ENCODE measurements at places on chromosomes 11 and 22.

GRCh38 chr11:58067685-58068084 is 36.9 kb downstream of the OR6Q1 start:
- DNase-seq: no peak

- DNase-seq: no peak
These were observed 12.2 kb downstream of the BCR start for GRCh38 chr22:23192558-23192957.

GRCh38 chr22:24125941-24126340 is 55.3 kb upstream of the SUSD2 start:
- DNase-seq: no peak

DNA sequence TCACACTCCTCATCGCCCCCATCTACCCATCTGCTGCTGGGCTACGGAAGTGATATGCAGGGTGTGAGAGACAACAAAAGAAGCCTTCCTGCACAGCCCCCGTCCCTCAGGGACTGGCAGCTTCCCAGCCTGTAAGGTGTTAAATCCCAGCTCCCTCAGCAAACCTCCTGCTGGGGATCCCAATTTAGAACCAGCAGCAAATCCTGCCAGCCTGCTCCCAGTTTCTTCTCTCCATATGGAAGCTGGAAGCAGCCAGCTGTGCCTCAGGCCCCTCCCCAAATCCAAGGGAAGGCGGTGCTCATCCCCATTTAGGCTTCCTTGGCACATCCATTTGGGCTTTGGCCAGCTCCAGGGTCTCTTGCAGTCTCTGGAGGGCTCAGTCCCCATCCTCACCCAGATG is 47.5 kb downstream of the PAMR1 start:
- no peak for DNase-seq

DNA sequence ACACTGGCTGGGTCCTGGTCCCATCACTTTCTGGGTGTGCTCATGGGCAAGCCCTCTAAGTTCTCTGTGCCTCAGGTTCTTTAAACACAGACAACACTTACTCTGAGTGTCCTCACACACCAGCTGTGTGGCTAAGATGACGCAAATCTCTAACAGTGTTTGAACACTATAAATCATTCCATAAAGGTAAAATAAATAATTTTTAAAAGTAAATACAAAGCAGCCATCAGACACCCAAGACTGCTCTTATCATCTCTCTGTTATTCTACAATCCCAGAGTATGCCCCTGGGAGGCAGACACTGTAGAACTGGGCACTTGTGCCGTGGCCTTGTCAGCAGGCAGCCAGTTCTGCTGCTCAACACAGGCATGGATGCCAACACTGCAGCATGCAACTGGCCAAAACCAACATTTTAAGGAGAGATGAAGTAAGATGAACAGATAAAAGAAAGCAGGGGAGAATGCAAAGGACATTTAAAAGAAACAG is 56.8 kb downstream of the RPL27A start:
- no peak for DNase-seq

GRCh38 chr11:82930229-82930628 is 28.7 kb downstream of the DDIAS start:
- no peak for DNase-seq

GRCh38 chr22:19121631-19122142 is 525 bp downstream of the DGCR2 start:
- no peak for DNase-seq

GRCh38 chr11:129285402-129285786 is 90.3 kb upstream of the BARX2 start:
- no peak for DNase-seq

DNA sequence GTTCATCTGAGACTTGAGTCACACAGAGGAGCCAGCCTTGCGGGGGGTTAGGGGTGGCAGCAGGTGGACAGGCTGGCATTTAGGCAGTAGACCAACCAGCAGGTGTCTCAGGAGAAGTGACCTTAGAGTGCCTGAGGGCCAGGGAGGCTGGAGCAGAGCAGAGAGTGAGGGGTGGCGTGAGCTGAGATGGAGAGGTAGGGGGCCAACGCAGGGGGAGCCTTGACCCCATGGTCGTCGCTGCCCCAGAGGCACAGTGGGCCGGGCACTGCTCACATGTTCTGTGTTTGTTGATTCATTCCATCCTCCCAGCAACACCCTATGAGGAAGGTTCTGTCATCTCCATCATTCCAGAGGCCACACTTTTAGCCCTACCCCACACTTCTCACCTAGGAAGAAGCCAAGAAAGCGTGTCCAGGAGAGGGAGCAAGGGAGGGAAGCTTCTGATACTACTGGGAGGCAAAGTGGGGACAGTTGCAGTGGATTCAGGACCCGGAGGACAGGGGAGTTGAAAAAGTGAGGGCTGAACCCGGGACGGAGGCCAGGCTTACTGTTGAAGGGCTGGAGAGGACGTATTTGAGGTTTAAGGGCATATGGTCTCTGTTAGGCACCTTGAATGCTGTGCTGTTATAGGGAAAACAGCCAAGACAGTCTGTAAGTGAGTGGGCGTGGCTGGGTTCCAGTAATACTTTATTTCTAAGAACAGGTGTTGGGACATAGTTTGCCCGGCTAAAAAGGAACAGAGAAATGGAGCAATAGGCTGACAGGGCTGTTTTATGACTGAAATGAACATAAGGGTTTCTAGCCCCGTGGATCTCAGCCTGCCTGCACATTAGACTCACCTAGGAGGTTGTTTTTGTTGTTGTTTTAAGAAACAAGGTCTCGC is 7.3 kb downstream of the SART1 start:
- no peak for DNase-seq

DNA sequence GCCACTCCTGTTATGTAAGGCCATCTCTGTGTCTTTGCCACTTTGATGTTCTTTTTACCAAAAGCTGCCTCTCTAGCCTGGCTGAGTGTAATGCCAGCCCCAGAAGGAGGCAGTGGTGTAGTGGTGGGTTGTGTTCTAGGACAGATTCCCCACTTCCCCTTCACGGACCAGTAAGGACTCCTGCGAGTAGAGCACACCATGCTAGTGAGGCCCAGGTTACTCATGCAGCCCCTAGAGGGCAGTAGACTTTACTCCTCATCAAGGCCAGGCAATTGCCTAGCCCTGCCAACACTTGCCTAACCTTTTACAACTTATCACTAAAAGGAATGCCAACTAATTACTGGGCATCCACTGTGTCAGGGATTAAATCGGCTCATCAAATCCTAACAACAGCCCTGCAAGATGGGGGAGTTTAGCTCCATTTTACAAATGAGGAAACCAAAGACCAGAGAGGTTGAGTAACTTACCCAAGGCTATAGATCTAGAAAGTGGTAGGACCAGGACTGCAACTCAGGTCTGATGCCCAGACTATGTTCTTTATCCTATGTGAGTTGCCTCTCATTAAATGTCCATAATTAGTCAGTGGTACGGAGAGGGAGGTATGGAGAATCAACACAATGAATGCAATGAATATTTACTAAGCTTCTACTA is 75.3 kb downstream of the APIP start:
- no peak for DNase-seq

GRCh38 chr11:68961245-68961644 is 19.5 kb downstream of the MRGPRD start:
- DNase-seq: no peak

- no peak for DNase-seq
These were observed 62.4 kb upstream of the ZBED5 start for GRCh38 chr11:10920205-10920604.

GRCh38 chr11:31798554-31799434 is 12.3 kb downstream of the PAX6 start:
- no peak for DNase-seq

DNA sequence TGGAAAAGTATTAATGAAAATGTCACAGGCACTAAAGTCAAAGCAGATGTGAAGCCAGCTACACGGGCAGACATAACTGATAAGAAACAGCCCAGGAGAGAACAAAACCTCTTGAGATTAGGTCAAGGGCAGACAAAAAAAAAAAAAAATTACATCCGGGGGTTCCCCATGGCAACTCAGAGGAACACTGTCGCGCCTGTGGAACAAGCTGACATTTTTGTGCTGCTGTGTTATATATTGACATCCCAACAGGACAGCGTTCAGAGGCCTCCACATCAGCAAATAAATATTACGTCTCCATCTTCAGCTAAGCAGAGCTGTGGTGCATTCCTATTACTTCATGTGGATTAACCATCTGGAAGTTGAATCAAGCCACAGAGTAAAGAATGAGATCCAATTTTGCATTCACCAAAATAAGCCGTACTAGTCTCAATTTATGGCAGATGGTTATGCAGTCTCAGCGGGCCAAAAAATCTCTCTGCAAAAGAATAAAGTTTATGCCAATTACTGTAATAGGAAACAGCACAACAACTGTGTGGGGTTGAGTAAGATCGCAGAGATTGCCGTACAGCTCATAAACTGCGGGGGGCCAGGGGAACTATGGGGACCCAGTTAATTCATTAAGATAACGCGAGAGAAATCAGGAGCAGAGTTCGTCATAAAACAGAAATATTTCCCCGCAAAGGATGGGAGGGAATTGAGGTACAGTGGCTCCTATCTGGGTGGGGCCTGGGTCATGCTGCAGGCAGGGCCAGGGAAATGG is 41.3 kb upstream of the MN1 start:
- no peak for DNase-seq

DNA sequence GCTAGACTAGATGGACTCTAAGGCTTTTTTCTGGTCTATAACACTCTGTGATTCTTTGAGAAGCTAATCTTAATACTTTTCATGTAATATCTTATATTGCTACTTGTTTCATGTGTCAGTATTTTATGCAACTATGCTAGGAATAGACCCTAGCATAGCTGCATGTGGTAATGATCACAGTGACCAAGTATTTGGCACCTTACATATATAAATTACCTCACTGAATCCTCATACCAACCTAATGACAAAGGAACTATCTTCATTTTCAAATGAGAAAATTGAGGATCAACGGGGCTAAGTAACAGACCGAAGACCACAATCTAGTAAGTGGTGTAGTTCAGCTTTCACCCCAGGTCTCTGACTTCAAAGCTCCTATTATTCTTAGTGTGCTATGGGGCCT is 327.3 kb upstream of the PITPNB start:
- no peak for DNase-seq

GRCh38 chr11:15757048-15757698 is 599.2 kb downstream of the SOX6 start:
- DNase-seq: no peak

GRCh38 chr11:84522331-84522730 is 1104.8 kb downstream of the DLG2 start:
- DNase-seq: no peak

- DNase-seq: no peak
These were observed 74.6 kb downstream of the AASDHPPT start for GRCh38 chr11:106152013-106152412.

GRCh38 chr11:131474947-131475346 is 104.5 kb downstream of the NTM start:
- DNase-seq: no peak

GRCh38 chr11:57530215-57530595 is 349 bp downstream of the TIMM10 start:
- peak; percentile 43 for DNase-seq

- DNase-seq: no peak
These were observed 6.5 kb downstream of the MSANTD2 start for GRCh38 chr11:124793466-124794278.

DNA sequence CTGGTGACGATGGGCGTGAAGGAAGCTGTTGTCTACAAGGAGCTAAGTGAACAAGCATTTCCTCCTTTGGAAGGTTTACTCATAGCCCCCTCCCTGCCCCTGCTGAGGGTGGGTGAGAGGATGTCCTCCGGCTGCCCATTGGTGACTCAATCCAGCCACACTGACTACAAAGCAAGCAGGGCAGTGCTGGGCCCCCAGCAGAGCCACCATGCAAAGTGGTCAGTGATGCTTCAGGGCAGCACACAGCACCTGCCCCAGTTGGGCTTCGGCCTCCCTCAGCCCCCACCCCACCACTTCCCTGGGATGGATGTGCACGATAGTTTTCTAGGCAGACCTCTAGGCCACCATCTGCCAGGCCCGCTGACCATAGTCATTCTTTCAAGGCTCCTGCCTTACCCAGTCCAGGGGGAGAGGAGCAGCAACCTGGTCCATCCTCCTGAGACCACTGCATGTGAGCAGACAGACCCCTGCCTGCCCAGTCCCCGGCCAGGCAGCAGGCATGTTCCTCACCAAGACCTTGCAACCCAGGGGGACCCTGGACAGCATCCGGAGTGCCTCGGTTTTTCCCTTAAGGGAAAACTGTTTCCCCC is 125.1 kb downstream of the BCR start:
- no peak for DNase-seq

- DNase-seq: no peak
These were observed 382.2 kb upstream of the ANO5 start for GRCh38 chr11:21810650-21811049.

DNA sequence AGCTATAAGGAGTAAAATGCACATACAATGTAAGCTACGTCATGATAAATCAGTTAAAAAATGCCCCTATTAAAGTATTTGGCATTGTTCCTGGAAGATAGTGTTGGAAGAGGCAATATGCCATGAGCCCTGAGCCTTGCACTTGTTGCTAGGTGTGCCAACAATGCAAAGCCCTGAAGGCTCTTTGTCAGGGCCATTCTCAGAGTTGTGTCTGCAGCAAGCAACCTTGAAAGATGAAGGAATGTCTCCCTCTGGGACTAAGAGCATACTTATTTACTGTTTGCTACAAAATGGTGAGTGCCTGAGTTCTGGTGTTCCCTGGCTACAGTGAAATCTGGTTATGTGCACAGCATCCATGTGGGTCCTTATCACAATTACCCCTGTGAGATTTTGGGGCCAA is 322.3 kb upstream of the FAT3 start:
- no peak for DNase-seq

DNA sequence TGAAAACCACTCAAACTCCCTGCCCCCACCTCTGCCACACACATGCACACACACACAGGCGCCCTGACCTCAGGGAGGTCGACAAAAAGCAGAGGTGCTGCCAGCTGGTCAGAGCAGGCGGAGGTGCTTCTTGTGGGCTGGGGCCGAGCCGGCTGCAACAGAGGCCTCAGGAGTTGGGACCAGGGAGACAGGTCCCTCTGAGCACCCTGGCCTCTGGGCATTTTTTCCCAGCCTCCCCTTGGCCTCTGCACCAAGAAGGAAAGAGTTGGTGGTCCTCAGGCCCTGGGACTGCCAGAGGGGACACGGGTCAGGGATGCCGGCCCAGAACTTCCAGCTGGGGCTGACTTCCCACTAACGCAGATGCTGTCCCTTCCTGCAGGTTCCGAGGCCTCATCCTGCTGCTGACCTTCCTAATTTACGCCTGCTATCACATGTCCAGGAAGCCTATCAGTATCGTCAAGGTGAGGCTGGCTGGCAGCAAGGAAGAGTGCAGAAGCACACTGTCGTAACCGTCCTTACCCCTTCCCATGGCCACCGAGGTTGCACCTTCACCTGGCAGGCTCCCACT is 13.4 kb downstream of the SLC37A2 start:
- DNase-seq: no peak
